Activated CD8-positive, alpha-beta T cell treated with anti-CD3 and anti-CD28 coated beads for 36 hours (primary cell): ENCODE measurements at places on chromosomes 16 and 17. TPM values are rescaled to one million over a fixed set of nuclear protein-coding genes. Genes with fewer than 3 reads are reported as not detected.

Gene AIPL1
- not detected for total RNA-seq

Gene HP
- total RNA-seq = not detected

- H3K27ac ChIP-seq = no peak overlapping the region
- no peaks in the 10 kb centered on the region for H3K4me1 ChIP-seq
- H3K4me3 ChIP-seq = no peak overlapping the region
- no peaks in the 10 kb centered on the region for H3K36me3 ChIP-seq
- H3K27me3 ChIP-seq = no peaks in the 10 kb centered on the region
Observed at GRCh38 chr16:2039274-2040031, 8.2 kb downstream of the NTHL1 start.

- no peaks in the 10 kb centered on the region for H3K4me1 ChIP-seq
- H3K4me3 ChIP-seq = no peak overlapping the region
- no peaks in the 10 kb centered on the region for H3K27me3 ChIP-seq
- H3K36me3 ChIP-seq = no peaks in the 10 kb centered on the region
Observed at GRCh38 chr17:71790791-71791190, 330.0 kb upstream of the SOX9 start.

DNA sequence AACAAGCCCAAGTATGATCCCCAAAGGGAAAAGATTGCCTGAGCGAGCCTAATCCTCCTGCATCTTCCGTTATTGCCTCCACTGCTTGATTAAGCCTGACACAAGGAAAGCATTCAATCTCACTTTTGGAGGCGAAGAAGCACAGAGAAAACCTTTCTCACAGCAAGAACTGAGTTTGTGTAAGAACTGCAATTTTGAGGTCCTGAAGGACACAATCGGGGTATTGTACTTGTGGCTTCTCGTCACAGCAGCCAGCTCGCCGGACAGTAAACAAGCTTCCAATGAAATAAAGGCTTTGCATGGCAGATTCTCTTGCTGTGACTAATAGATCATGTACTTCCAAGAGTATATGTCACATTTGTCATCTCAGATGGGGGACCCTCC lies 18.7 kb upstream of the FOXF1 start:
- no peak overlapping the region for H3K4me3 ChIP-seq
- no peak overlapping the region for H3K27ac ChIP-seq
- H3K36me3 ChIP-seq = no peaks in the 10 kb centered on the region
- DNase-seq = no peak
- H3K4me1 ChIP-seq = peaks cover 3% of the 10 kb centered on the region
